Right kidney (tissue), 9 donors: ENCODE measurements at places on chromosomes 3 and 15.

GRCh38 chr3:48194446-48195071, 6.3 kb upstream of the CDC25A start:
- peak; percentile 53 for DNase-seq

GRCh38 chr3:127816783-127817405, 5.4 kb downstream of the MGLL start:
- no peak for DNase-seq

DNA sequence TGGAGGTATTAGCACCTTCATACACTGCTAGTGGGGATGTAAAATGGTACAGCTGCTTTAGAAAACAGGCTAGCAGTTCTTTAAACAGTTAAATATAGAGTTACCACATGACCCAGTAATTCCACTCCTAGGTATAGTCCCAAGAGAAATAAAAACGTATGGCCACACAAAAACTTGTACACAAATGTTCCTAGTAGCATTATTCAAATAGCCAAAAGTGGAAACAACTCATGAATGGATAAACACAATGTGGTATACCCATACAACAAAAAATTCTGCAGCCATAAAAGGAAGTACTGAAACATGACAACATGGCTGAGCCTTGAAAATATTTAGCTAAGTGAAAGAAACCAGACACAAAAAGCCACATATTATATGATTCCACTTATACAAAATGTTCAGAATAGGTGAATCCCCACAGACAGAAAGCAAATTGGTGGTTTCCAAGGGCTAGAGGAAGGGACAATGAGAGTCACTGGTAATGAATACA, 40.8 kb upstream of the KLF13 start:
- no peak for DNase-seq

- no peak for DNase-seq
Measured at GRCh38 chr3:120753810-120754209, 11.3 kb downstream of the GTF2E1 start.

DNA sequence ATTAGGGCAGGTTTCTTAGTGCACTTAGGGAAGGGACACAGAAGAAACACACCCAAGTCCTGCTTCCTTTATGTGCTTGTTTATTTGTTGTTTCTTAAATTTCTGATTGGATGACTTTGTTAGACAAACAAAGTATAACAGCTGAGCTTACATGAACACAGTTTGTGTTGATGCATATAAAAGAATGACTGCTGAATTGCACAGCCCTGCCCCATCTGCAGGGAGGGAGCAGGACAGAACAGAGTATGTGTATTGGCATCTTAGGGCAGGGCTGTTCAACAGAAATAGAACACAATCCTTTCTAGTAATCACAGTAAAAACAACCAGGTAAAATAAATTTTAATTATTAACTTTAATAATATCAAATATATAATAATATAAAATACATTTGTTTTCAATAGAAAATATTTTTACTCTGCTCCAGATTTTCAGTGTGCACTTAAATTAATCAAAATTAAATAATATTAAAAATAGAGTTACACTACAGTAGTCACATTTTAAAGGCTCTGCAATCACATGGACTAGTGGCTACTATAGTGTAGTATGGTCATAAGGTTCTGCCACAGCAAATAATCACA, 198.4 kb downstream of the ZNF621 start:
- no peak for DNase-seq

GRCh38 chr3:129231331-129232119, 17.9 kb upstream of the COPG1 start:
- DNase-seq, result no peak

- no peak for DNase-seq
Measured at GRCh38 chr15:64099379-64099778, 3.6 kb downstream of the SNX1 start.

DNA sequence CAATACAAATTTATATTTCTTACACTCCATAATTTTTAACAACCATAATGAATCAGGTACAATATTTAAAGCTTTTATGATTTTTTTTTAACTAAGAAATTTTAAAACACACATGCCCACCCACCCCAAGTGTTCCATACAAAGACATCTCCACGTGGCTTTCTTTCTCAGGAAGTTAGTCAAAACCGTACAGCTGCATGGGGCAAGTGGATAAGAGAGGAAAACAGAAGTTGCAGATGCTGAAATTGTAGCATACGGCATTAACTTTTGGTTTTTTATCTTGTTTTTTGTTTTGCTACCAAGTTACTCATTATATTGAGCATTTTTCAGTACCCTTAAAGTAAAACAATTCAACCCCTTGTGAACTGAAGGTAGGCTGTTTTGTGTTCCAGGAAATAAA, 14.8 kb downstream of the GNB4 start:
- no peak for DNase-seq

- DNase-seq, result no peak
Measured at GRCh38 chr15:99451484-99451883, 114.3 kb upstream of the MEF2A start.

DNA sequence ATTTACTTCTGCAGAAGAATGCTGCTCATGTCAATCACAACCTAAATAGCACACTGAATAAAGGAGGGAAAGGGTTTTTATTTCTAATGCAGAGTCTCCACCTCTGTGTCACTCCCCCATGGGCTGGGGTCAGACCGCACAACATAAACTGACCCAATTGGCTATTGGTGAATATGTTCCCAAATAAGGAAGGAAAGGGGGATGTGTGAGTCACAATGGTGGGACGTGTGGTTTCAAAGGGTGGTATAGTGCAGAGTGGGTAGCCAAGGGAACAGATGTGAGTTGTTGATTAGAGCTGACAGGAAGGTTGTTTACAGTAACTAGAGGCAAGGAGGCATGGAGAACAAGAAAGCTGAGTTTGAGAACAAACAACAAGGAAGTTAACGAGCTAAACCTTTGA, 491.8 kb downstream of the ZPLD1 start:
- DNase-seq, result no peak

DNA sequence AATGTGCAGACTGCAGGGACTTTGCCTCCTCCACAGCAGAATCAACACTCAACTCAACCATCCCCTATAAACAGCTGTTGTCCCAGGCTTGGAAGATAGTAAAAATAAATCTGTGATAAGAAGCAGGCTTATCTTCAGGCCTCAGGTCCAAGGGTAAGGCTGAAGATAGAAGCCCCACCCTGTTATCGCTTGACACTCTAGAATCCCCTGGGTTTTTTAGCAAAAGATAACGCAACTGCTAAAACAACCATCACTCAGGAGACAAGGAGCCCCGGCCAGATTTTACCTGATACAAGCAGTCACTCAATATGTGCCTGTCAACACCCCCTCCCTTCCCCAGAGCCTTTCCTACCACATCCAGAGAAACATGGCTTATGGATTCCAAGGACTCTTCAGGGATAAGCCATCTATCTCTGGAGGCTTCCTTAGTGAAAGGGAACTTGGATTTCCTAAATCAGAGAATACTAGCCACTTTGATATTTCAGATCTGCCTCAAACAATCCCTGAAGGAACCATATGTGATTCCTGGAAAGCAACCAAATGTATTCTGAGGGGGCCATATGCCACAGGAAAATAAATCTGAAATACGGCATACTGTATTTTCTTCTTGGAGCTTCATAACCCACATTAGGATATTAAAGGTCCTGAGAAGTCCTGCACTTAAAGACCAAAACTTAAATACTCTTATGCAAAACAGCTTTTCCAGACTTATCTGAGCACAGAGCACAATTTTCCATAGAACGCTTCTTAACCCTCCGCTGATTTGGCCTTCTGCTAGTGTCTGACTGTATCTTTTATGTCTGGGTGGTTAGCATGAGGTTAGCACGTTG, 60.4 kb downstream of the LYZL4 start:
- DNase-seq, result no peak

DNA sequence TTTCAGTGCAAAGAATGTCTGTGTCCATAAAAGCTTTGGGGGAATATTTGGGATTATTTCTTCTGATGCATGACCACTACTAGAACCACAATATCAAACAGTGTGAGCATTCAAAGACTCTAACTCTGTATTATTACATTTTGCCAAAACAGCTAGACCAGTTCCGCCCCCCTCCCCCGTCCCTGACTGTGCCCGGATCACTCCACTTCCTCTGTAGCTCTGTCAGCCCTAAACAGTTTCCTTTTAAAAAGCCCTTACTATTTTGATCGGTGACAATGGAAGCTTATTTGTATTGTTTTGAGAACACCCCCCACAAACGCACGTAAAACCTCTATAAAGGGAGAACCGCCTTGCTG, 36.6 kb upstream of the EPHB3 start:
- no peak for DNase-seq

GRCh38 chr3:107421170-107421792, 44.0 kb downstream of the CCDC54 start:
- peak; percentile 9 for DNase-seq

GRCh38 chr3:106566277-106566676, 697.5 kb upstream of the CBLB start:
- no peak for DNase-seq

- DNase-seq, result no peak
Measured at GRCh38 chr3:101868534-101869464, 19.5 kb downstream of the NFKBIZ start.

- no peak for DNase-seq
Measured at GRCh38 chr3:151578495-151578894, 117.6 kb upstream of the IGSF10 start.

DNA sequence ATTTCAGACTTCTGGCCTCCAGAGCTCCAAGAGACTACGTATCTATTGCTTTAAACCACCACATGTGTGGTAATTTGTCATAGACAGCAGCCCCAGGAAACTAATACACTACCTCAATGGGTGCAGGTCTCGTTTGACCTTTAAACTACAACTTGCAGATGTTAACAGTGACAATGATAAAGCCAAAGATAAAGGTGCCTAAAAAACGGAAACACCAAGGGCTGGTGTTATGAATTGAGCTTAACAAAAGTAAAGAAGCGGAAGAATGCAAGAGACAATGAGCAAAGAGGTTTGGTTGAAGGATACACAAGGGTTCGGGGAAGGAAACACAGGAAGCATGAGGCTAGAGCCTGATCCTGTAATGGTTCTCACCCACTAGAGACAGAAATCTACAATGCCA, 50.8 kb downstream of the RFTN1 start:
- no peak for DNase-seq

GRCh38 chr3:145842294-145842902, 318.6 kb downstream of the PLOD2 start:
- no peak for DNase-seq

- DNase-seq, result no peak
Measured at GRCh38 chr3:62700357-62700756, 174.9 kb downstream of the CADPS start.

GRCh38 chr15:91865486-91865885, 12.0 kb downstream of the SLCO3A1 start:
- DNase-seq, result no peak

- DNase-seq, result no peak
Measured at GRCh38 chr15:63211549-63211948, 22.1 kb downstream of the RAB8B start.

DNA sequence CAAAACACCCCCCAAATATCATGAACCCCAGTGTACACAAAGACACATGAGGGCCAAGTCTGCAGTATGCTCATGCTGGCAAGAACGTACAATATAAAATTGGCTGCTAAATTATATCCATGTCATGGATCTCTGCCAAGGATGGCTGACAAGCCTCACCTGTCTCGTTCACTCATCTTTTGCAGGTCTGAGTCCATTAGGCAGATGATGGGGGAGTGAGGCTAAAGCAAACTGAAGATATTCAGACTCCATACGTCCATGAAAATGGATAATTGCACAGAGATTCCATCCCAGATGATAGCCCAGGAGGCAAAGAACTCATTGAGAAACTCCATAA, 122.3 kb upstream of the PTPRG start:
- no peak for DNase-seq

GRCh38 chr3:9347081-9347480, 15.8 kb upstream of the THUMPD3 start:
- DNase-seq, result no peak

- no peak for DNase-seq
Measured at GRCh38 chr15:65971741-65971995, 102.4 kb downstream of the RAB11A start.

GRCh38 chr3:50165910-50166538, 10.9 kb downstream of the SEMA3F start:
- DNase-seq, result peak; percentile 73

- DNase-seq, result no peak
Measured at GRCh38 chr3:129233538-129233937, 15.9 kb upstream of the COPG1 start.

- no peak for DNase-seq
Measured at GRCh38 chr3:183514021-183514420, 41.5 kb downstream of the KLHL6 start.

DNA sequence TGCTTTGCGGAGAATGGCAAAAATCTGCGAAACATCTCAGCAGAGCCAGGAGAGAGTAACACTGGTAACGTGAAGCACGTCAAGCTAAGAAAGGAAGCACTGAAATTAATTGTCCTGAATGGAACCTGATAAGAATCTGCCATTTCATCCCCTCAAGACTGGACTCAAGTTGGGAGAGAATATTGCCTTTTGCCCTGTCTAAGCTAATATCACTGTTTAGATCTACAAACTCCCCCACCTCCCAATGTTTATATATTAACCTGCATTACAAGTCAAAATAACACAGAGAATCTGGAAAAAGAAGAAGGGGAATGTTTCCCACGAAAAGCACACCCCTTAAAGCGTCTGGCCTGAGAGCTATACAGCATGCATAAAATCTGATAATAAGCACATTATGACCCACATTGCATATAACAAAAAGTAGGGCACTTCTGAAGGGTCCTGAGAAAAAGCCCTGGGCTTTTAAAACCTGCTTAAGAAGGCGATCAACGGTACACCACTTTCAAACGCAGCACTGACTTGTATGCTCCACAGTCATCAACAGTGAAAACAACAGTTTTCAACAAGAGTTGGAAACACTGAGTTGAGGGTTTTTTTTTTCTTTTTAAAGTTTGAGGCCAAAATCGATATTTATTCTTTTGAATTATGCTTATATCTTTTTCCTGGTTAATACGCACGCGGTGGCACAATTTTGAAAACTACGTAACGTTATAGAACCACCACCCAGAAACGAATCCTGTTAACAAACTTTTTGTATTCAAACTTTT, 1.4 kb upstream of the KAT2B start:
- DNase-seq, result peak; percentile 51

- no peak for DNase-seq
Measured at GRCh38 chr3:143208976-143209714, 89.6 kb downstream of the CHST2 start.

GRCh38 chr3:190414297-190414696, 26.3 kb downstream of the CLDN16 start:
- DNase-seq, result no peak

- DNase-seq, result peak; percentile 58
Measured at GRCh38 chr3:64224826-64225610, at the start of gene PRICKLE2. PRICKLE2 (minus strand) TSS chr3:64225466; CDS start chr3:64198927, 26,539 bp downstream.

GRCh38 chr3:149204390-149204991, 17.1 kb downstream of the CP start:
- no peak for DNase-seq

GRCh38 chr3:98829246-98829832, 66.2 kb downstream of the ST3GAL6 start:
- no peak for DNase-seq

DNA sequence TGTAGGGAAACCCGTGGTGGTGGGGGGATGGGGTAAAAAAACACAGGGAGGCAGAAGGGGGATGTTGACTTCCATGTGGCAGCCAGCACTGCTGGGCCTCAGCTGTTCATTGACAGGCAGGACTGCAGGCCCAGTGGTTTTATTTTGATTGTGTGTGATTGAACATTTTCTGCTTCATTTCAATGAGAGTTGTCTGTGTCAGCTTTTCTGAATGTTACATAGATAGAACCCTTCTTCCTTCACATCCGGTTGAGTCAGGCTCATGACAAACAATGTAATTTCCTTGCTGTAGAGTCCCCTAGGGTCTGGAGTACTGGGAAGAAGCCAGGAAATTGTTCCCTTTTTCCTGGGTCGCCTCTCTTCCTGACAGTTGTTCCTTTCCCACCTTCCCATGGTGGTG, 8.2 kb upstream of the RPP25 start:
- no peak for DNase-seq
